ENCODE measurements at places on chromosomes 4 and X.

GRCh38 chr4:171534391-171534790 is 278.8 kb upstream of the GALNTL6 start:
- no peak for DNase-seq

DNA sequence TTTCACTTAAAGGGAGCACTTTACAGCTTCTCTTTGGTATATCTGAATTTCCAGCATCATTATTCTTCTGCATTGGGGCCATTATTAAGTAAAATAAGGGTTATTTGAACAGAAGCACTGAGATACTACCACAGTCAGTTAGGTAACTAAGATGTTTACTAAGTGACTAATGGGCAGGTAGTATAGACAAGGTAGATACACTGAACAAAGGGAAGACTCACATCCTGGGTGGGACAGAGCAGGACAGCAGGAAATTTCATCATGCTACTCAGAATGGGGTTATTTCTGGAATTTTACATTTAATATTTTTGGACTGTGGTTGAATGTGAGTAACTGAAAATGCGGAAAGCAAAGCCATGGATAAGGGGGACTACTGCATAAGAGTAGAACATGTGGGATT is 316.0 kb downstream of the CCSER1 start:
- no peak for DNase-seq

DNA sequence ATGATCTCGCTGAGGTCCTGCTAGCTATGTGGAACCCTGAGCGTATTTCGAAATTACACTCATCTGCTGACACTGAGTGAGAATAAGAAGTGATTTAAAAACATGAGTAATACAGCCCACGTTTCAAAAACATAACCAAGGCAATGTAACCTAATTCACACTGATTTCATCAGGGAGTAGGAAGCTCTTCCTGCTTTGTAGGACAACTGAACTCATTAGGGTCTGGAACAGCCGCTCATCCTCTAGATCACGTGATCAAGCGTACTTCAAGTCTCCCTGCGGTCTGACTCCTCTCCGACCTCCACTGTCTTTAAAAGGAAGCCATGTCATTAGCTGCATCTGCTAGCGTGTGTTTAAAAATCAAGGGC is 138.0 kb downstream of the NSUN7 start:
- no peak for DNase-seq

DNA sequence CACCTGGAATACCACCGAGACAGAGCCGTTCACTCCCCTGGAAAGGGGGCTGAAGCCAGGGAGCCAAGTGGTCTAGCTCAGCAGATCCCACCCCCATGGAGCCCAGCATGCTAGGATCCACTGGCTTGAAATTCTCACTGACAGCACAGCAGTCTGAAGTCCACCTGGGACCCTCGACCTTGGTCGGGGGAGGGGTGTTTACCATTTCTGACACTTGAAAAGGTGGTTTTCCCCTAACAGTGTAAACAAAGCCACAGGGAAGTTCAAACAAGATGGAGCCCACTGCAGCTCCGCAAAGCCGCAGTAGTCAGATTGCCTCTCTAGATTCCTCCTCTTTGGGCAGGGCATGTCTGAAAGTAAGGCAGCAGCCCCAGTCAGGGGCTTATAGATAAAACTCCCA is 243.2 kb downstream of the RASL11B start:
- no peak for DNase-seq

GRCh38 chr4:63029380-63029779 is 1379.9 kb downstream of the TECRL start:
- DNase-seq: no peak

DNA sequence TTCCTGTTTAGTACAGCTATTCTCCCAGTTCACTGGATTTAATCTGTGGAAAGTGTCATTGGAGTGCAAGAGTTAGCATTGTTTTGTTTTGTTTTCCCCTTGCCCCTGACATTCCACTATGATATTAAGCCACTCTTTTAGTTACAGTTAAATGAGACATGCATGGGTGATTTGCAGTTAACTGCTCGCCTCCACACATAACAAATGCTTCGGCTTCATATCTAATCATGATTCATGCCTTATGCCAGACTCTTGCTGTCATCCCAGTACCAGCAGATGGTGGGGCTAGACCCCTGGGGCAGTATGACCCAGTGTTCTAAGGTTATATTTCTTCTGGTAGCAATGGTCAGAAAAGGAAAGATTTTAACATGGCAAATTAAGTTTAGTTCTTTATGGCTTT is 80.1 kb downstream of the RAP1GDS1 start:
- DNase-seq: peak; percentile 27

- no peak for DNase-seq
Measured at GRCh38 chrX:106278951-106279350, 110.8 kb downstream of the PWWP3B start.

GRCh38 chr4:152352622-152353116 is 183.2 kb downstream of the FBXW7 start:
- DNase-seq: peak; percentile 90

- DNase-seq: no peak
Measured at GRCh38 chrX:98939456-98939855, 1470.6 kb downstream of the PCDH19 start.

DNA sequence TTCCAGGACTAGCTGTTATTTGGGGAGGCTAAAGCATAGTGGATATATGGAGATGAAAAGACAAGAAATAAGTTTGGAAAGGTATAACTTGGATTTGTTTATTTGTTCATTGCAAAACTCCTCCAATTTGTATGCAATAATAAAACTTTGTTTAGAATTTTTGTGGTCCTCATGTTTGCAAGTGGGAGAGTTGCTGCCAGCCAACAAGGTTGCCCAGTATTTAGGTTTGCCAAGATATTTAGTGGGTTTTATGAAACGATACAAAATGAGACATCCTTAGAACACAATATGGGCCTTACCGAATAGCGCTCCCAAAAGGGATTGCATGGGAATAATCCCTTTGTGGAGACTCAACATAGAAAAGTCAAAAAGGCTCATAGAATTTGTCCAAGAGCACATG is 162.1 kb downstream of the INPP4B start:
- DNase-seq: no peak

GRCh38 chrX:19799319-19800182 is 87.8 kb downstream of the SH3KBP1 start:
- peak; percentile 47 for DNase-seq

GRCh38 chr4:169410839-169411770 is 140.3 kb upstream of the SH3RF1 start:
- DNase-seq: no peak

DNA sequence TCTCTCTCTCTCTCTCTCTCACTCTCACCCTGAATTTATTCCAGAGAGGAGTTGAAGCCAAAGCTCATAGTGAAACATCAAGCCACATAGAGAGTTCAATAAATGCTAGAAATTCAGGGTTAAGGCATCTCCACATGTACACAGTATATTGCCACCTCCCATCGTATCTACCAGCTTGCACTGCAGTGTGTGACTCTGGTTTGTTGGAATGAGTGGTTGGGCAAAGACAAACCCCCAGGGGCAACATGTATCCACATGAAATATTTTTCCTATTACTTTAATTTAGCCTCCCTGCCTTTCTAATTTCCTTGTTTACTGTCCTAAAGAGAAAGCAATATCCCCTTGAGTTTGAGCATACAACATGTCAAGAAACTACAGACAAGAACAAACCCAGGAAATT is 247.3 kb downstream of the SPATA18 start:
- DNase-seq: no peak

- peak; percentile 77 for DNase-seq
Measured at GRCh38 chrX:155819966-155820491, 61.1 kb upstream of the VAMP7 start.
